NCI-H187 treated with DMSO at 0.1 percent for 48 hours (cell line): ENCODE measurements at places on chromosomes 13 and 19.

- DNase-seq = no peak
Measured at GRCh38 chr13:25249001-25249543, 38.2 kb downstream of the MTMR6 start.

DNA sequence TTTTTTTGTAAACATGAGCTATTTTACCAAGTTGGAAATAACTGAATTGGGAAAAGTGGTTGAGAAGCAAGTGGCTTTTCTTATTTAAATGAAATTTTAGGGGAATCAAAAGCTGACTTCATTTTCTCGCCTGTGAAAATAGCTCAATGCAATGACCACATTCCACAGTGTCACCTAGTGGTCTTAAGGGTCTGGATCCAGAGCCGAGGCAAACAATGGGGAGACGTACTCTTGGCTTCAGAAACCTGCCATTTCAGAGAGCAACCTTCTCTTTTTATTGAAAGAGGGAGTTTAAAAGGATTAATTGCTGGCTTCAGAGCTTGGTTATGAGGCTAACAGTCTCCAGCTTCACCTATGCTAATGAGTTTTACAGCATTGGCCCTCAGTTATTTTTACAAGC is 39.7 kb upstream of the RXFP2 start:
- no peak for DNase-seq

DNA sequence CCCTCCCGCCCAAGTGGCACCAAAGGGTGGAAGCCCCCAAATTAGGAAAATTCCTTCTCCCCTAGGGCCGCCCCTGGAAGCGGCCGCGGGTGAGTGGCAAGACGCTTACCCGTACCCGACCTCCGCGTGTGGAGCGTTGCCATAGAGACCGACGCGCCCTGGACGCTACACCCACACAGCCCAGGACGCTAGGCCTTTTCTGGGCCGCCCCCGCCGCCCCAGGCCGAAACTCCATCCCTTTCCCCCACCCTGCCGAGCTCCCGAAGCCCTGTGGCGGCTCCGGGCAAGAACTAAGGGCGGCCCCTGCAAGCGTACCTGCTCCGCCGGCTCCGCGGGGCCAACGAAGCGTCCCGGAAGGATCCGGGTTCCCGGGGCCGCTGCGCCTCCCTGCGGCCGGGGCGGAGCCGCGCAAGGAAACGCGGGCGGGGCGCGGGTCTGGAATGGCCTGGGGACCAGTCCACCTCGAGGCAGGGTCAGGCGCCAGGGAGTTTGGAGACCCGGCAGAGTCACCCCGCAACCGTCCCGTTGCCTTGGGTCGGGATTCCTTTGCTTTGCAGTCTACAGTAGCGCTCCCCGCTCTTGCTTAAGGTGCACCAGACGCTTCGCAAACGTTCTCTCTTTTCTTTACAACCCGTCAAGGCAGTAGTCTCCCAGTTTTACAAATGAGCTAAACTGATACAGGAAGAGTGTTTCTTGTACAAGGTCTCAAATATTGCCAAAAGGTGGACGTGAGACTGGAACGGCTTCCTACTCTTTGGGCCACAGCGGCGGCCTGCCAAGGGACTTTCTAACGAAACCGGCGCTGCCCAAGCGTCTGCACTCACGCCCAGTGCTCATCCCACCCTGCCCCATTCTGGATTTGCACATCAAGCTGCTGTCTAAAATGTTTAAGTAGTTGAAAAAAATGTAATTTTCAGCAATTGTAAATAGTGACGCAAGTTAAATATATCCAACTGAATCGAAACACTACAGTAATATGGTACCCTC is at the start of gene NEK5:
NEK5 (minus strand) TSS at position 360 of the 987 bp plus-strand sequence. CDS start 1,591 bp downstream, outside the sequence.
- DNase-seq = no peak

DNA sequence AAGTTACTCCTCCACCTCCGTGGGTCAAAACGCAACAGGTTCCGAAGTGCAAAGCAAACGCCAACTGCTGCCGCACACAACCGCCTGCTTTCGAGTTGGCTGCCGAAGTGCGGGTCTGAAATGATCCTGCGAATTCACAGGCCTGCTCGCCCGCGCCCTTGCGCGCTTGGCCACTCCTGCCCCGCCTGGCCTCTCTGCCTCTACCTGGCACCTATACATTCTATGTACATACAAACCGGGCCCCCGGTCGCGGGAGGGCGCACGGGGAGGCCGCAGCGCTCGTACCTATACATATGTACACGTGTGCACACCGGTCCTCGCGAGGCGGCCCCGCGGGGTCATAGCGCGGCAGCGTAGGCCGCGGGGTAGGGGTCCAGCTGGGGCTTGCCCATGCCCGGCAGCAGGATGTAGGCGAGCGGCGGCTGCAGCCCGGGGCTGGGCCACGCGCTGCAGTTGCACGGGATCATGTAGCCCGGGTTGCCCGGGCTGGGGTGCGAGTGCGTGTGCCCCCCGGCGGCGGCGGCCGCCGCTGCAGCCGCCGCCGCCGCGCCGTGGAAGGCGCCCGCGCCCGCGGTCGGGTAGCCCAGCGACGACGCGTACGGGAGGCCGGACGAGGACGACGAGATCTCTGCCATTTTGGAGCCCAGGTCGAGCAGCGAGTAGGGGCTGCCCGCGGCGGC is 1.3 kb downstream of the SOX21 start:
- no peak for DNase-seq

GRCh38 chr19:4225885-4226284 is 3.4 kb upstream of the EBI3 start:
- DNase-seq = no peak

GRCh38 chr13:89988206-89988605 is 1359.3 kb upstream of the MIR17HG start:
- DNase-seq = no peak

- DNase-seq = no peak
Measured at GRCh38 chr19:51116736-51117286, 7.9 kb upstream of the SIGLEC9 start.

DNA sequence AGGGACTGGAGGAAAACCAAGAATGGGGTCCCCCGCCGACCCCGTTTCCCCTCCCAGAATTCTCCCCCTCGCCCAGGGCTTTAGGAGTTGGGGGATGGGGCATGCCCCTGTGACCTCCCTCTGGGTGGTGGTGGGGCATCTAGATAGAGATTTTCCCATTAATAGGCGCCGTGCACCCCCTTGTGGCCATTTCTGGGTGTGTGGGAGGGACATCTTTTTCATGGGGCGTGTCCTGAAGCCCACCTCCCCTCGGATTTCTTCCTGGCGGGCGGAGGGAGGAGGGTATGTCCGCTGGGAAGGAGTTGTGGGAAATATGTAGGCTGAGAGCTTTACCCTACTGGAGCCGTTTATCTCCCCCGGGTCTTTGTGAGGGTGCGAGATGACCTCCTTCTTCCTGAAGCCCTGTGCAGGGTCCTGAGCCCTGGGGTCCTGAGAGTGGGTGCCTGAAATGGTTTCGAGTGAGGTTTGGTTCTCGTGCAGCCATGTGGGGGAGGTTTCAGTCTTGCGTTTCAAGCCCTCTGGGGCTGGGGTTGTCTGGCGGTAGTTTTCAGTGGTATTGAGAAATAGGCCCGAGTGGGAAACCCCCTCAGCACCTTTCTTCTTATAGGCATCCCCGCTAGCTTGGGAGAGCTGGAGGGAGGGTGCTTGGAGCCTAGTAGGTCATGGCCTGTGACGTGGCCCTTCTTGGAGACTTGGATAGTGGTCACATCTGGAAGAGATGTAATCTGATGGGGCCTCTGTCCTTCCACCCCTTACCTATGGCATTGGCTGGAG is 1.0 kb downstream of the PRMT1 start:
- no peak for DNase-seq

GRCh38 chr13:98285852-98286594 is 109.0 kb upstream of the RNF113B start:
- no peak for DNase-seq

GRCh38 chr13:27966641-27967202 is 2.4 kb downstream of the CDX2 start:
- DNase-seq = no peak

DNA sequence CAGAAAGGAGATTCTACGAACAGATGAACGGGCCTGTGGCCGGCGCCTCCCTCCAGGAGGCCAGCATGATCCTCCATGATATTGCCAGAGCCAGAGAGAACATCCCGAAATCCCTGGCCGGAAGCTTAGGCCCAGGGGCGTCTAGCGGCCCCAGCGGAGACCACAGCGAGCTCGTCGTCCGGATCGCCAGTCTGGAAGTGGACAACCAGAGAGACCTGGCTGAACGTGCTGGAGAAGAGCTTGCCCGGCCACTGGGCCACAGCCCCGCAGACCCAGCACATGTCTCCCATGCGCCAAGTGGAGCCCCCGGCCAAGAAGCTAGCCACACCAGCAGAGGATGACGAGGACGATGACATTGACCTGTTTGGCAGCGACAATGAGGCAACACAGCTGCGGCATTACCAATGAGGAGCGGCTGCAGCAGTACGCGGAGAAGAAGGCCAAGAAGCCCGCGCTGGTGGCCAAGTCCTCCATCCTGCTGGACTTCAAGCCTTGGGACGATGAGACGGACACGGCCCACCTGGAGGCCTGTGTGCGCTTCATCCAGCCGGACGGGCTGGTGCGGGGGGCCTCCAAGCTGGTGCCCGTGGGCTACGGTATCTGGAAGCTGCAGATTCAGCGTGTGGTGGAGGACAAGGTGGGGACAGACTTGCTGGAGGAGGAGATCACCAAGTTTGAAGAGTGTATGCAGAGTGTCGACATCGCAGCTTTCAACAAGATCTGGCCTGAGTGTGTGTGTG is 78.8 kb upstream of the FRY start:
- no peak for DNase-seq
